ENCODE measurements at places on chromosomes 12 and 14.

DNA sequence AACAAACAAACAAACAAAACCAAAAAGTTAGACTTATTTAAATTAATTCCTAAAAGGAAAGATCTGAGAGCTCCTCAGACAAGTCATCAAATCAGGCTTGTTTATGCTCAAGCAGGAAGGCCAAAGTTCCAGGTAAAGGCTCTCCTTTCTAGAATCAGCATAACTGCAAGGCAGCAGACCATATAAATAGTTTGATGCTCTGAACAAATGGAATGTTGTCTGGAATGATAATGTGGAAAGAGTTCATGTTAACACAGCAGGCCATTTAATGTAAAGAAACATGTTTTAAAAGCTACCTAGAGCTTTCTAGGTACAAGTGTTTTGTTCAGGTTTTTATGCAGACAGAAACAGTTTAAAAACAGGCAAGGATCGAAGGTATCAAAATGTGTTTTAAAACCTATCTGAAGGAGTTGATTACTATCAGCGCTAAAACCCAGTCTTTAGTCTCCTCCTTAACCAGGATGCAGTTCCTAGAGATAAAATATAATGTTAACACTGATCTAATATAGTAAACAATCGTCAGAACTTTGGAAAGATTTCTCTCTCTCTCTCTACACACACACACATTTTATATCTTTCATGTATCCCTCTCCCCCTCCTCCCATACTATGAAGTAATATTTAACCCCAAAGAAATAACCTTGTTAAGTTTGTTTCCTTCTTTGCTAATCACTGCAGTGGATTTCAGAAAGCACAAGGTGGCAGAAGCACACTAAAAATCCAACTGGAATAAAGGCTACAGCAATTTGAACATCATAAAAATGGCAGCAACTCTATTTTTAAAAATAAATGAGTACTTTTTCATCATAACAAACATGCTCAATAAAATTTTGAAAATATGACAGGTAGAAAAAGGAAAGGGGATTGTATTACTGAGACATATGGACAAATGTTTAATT is 135.5 kb downstream of the PAWR start:
- H3K4me1 ChIP-seq, result peaks cover 35% of the 10 kb centered on the region
- H3K27me3 ChIP-seq, result no peaks in the 10 kb centered on the region
- no peaks in the 10 kb centered on the region for H3K36me3 ChIP-seq
- H3K4me3 ChIP-seq, result no peak overlapping the region
- H3K27ac ChIP-seq, result no peak overlapping the region
- no peak for DNase-seq

DNA sequence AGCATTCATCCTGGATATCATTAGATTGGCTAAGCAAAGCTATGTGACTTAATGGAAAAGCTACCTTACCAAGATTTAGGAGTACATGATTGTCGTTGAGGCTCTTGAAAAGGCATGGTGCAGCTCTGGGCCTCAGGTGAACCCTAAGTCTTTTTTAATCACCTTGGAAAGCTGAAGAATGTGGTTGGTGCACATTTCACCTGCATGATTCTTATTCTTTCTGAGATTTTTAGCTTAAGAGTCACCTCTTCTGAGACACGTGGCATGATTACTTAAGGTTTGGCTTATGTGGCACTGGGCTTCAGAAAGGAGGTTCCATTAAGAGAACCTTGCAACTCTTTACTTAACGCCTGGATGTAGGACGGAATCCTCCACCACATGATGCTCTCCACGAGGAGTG is 498.5 kb downstream of the TMEM117 start:
- no peaks in the 10 kb centered on the region for H3K27me3 ChIP-seq
- DNase-seq, result no peak
- H3K27ac ChIP-seq, result no peak overlapping the region
- peaks cover 6% of the 10 kb centered on the region for H3K4me1 ChIP-seq
- no peak overlapping the region for H3K4me3 ChIP-seq

GRCh38 chr14:49939884-49940510 is 47.1 kb downstream of the ARF6 start:
- peaks cover 15% of the 10 kb centered on the region for H3K4me1 ChIP-seq
- no peaks in the 10 kb centered on the region for H3K36me3 ChIP-seq
- H3K27me3 ChIP-seq, result no peaks in the 10 kb centered on the region
- no peak overlapping the region for H3K27ac ChIP-seq
- no peak for DNase-seq
- H3K4me3 ChIP-seq, result no peak overlapping the region

DNA sequence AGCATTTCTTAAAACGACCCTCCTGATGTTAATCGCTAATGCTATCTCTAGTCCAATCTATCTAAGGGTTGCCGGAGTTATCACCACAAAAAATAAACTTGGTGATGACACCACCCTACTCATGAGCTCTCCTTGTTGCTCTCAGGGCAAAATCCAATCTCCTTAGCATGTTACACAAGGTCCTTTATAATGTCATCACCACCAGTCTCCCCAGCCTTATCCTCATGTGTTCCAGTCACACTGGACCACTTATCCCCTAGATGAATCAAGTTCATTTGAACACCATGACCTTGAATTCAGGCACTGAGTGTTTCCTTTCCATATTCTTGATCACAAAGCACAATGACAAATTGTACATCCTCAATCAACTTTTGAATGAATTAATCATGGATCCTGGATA is 19.0 kb upstream of the DRAM1 start:
- H3K4me3 ChIP-seq, result no peak overlapping the region
- peaks cover 33% of the 10 kb centered on the region for H3K4me1 ChIP-seq
- H3K36me3 ChIP-seq, result no peaks in the 10 kb centered on the region

GRCh38 chr12:70469221-70469820 is 103.2 kb downstream of the KCNMB4 start:
- H3K27me3 ChIP-seq, result no peaks in the 10 kb centered on the region
- H3K36me3 ChIP-seq, result no peaks in the 10 kb centered on the region
- no peaks in the 10 kb centered on the region for H3K4me1 ChIP-seq
- DNase-seq, result no peak
- H3K27ac ChIP-seq, result no peak overlapping the region
- H3K4me3 ChIP-seq, result peak overlapping the region; percentile 30

- no peaks in the 10 kb centered on the region for H3K36me3 ChIP-seq
- H3K4me3 ChIP-seq, result no peak overlapping the region
- DNase-seq, result no peak
Observed at GRCh38 chr14:101397206-101397605, 164.1 kb upstream of the DIO3 start.

DNA sequence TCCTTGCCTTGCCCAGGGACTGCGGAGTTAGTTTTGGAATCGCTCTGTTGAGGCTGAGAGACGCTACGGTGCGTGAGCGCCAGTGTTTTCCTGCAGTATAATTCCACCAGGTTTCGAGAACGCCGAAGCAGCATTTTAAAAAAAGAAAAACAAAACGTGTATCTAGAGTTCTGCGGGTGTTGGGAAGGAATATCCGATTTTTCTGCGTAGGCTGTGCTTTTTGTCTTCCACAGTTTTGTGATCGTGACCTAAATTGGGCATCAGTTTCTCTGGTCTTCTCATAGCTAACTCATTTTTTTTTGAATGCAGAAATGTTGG is 778 bp downstream of the DNM1L start:
- H3K4me1 ChIP-seq, result peaks cover 11% of the 10 kb centered on the region
- H3K27me3 ChIP-seq, result no peaks in the 10 kb centered on the region
- no peaks in the 10 kb centered on the region for H3K36me3 ChIP-seq
- peak overlapping the region; percentile 91 for H3K27ac ChIP-seq
- no peak for DNase-seq

DNA sequence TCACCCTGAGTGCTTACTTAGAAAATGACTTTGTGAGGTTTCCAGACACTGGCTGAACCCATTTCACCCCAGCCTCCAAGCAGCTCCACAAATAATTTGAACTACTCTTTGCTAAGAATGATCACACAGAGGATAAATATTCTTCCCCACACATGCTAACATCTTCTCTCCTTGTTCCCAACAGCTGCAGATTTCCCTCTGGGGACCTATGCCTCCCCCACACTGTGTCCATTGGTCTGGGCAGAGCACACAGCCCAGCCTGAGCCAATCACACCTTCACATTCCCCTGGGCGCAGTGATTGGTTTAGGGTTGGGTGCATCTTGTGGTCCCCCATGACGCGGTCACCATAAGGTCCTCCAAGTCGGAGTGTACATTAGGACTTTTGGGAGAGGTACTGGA is 6.9 kb downstream of the SDR9C7 start:
- H3K27me3 ChIP-seq, result no peaks in the 10 kb centered on the region
- H3K4me1 ChIP-seq, result peaks cover 9% of the 10 kb centered on the region
- DNase-seq, result no peak

GRCh38 chr12:114625294-114625851 is 58.6 kb downstream of the TBX3 start:
- H3K27ac ChIP-seq, result no peak overlapping the region
- no peak for DNase-seq
- H3K36me3 ChIP-seq, result no peaks in the 10 kb centered on the region
- H3K27me3 ChIP-seq, result no peaks in the 10 kb centered on the region

DNA sequence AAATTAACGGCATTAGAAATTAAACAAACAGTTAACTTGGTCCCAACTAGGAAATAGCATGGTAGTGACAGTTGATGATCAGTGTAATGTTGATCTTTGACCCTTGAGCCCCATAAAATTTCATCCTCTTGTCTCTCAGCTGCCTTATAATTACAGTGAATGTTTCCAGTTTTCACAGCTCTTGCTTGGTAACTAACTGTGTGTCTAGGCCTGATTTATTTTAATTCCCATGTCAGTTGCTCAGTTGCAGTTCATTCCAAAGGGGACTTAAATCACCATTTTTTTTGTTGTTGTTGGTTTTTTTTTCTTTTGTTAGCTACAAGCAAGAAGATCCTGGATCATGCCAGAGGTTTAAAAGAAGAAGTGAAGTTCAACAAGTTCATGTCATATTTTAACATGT is 1883.7 kb upstream of the FLRT2 start:
- no peaks in the 10 kb centered on the region for H3K36me3 ChIP-seq
- H3K4me1 ChIP-seq, result no peaks in the 10 kb centered on the region
- H3K27ac ChIP-seq, result no peak overlapping the region
- no peaks in the 10 kb centered on the region for H3K27me3 ChIP-seq

DNA sequence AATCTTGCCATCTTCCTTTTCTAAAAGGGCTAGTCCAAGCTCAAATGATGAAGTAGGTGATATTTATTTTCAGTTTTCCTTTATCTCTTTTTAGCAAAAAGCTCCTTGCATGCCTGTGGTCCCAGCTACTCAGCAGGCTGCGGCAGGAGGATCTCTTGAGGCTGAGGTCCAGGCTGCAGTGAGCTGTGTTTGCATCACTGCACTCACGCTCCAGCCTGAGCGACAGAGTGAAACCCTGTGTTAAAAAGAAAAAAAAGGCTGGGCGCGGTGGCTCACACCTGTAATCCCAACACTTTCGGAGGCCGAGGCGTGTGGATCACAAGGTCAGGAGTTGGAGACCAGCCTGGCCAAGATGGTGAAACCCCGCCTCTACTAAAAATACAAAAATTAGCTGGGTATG is 5.0 kb downstream of the TMEM116 start:
- H3K36me3 ChIP-seq, result no peaks in the 10 kb centered on the region
- peak; percentile 48 for DNase-seq
- no peak overlapping the region for H3K4me3 ChIP-seq
- no peak overlapping the region for H3K27ac ChIP-seq

DNA sequence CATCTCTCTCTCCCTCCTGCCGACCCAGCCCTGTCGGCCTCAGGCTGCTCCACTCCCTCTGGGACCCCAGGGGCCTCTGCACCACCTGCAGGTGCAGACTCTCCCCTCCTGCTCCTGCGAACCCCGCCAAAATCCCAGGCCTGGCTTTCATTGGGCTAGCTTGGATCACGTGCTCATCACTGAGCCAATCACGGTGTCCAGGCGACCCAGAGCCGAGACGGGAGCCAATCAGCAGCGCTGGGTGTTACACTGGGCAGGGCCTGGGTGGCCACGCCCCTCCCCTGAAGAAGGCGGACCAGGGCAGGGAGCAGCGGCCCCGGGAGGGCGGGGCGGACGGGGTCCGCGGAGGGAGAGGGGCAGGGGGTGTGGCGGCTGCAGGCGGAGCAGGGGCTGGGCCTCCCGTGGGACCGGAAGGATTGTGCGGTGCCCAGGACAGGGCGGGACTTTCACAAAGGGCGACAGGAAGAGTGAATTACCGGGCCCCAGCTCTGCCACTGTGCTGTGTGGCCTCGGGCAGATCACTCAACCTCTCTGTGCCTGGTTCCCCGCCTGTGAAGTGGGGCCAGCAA is 66.6 kb upstream of the FBRSL1 start:
- H3K4me1 ChIP-seq, result no peaks in the 10 kb centered on the region
- no peaks in the 10 kb centered on the region for H3K36me3 ChIP-seq
- no peak overlapping the region for H3K4me3 ChIP-seq

- no peak overlapping the region for H3K27ac ChIP-seq
- H3K4me1 ChIP-seq, result peaks cover 19% of the 10 kb centered on the region
- H3K27me3 ChIP-seq, result no peaks in the 10 kb centered on the region
- no peaks in the 10 kb centered on the region for H3K36me3 ChIP-seq
- DNase-seq, result no peak
- no peak overlapping the region for H3K4me3 ChIP-seq
Observed at GRCh38 chr12:12741660-12742059, 24.5 kb downstream of the CDKN1B start.

GRCh38 chr12:19244312-19244711 is 114.8 kb downstream of the PLEKHA5 start:
- DNase-seq, result no peak
- H3K4me3 ChIP-seq, result no peak overlapping the region
- no peak overlapping the region for H3K27ac ChIP-seq
- H3K27me3 ChIP-seq, result no peaks in the 10 kb centered on the region
- no peaks in the 10 kb centered on the region for H3K36me3 ChIP-seq
- no peaks in the 10 kb centered on the region for H3K4me1 ChIP-seq

DNA sequence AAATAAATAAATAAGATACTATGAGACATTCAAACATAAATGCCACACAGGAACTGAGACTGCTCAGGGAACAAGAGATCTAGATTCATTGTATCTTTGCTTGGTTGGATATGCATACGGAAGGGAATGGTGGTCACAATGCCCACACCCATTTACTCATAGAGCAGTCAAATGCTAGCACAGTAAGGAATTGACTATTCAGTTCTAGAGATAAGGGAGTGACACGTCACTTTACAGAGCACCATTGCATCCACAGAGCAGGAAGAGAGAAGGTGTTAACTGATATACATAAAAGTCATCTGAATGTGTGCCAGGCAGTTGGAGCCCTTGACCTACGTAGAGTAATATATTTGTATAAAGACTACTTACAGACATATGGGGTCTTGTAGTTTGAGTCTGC is 530.0 kb upstream of the NOVA1 start:
- H3K27me3 ChIP-seq, result no peaks in the 10 kb centered on the region
- DNase-seq, result no peak
- no peaks in the 10 kb centered on the region for H3K36me3 ChIP-seq
- H3K4me3 ChIP-seq, result no peak overlapping the region
- H3K4me1 ChIP-seq, result no peaks in the 10 kb centered on the region

- peaks cover 24% of the 10 kb centered on the region for H3K4me1 ChIP-seq
- peaks cover 3% of the 10 kb centered on the region for H3K27me3 ChIP-seq
- no peak overlapping the region for H3K27ac ChIP-seq
- H3K4me3 ChIP-seq, result no peak overlapping the region
- peak; percentile 34 for DNase-seq
- no peaks in the 10 kb centered on the region for H3K36me3 ChIP-seq
Observed at GRCh38 chr14:74402401-74403251, 23.4 kb downstream of the SYNDIG1L start.

- H3K4me1 ChIP-seq, result peaks cover 9% of the 10 kb centered on the region
- no peak overlapping the region for H3K4me3 ChIP-seq
- no peak for DNase-seq
- H3K27ac ChIP-seq, result no peak overlapping the region
Observed at GRCh38 chr12:92465786-92466295, 236.9 kb upstream of the PLEKHG7 start.
